ENCODE measurements at places on chromosomes 7 and 10.

DNA sequence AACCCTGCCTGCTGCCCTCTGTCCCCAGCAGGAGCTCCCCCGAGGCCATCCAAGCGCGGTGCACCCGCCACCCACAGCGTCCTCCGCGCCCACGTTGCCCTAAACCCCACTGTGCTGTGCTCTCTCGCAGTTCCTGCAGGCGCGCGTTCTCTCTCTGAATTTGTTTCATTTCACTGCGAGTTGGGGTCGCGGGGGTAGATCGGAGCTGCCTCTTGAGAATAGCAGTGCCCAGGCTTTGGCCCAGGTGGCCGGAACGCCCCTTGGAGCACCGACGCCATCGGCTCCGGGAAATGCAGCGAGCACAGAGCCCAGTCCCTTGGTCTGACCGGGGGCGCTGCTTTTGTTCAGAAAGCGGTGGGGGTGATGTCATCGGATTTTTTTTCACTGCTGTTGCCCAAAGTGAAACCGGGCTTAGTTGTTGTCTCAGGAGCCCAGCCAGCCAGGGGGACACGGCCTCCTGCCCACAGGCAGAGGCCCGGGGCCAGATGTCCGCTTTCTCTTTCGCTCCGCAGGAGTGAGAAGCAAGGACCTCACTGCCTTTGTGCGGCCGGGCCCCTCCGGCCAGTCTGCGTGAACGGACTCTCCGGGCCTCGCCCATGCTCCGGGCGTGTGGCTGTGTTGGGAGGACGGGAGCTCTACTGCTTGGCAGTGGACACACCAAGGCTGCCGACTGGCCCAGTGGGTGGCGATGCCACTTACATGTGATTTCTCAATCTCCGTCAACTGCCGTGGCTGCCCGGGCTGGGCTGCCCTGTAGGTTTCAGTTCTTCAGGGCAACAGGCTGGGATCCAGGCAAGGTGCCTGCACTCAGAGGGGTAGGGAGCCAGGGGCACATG, 43.1 kb downstream of the FOXK1 start:
- DNase-seq: peak; percentile 32

- DNase-seq: no peak
These were observed 164.3 kb downstream of the NRF1 start for GRCh38 chr7:129775695-129776361.

DNA sequence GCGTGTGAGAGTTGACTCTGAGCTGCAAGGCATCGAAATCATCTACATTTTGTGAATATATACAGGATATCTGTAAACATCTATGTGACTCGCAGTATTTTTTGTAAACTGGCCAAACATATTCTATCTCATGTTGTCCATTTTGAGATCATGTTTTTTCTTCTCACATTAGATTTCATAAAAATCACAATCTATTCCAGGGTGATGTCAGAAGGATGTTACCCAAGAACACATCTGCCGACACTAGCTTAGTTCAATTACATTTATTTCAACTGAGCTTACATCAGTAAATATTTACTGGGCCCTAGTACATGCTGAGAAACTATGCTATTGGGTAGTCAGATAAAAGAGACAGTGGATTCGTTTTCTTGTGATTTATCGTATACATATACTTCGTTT, 2.5 kb upstream of the BUB3 start:
- no peak for DNase-seq

- DNase-seq: peak; percentile 97
These were observed at the start of gene KAT6B for GRCh38 chr10:74826142-74827044. Gene KAT6B (plus strand): TSS chr10:74826600. CDS start chr10:74842858, 16,258 bp downstream.

- peak; percentile 33 for DNase-seq
These were observed 208.6 kb downstream of the ZNF365 start for GRCh38 chr10:62582804-62583208.

GRCh38 chr7:85734823-85735222, 548.0 kb upstream of the SEMA3D start:
- DNase-seq: no peak

DNA sequence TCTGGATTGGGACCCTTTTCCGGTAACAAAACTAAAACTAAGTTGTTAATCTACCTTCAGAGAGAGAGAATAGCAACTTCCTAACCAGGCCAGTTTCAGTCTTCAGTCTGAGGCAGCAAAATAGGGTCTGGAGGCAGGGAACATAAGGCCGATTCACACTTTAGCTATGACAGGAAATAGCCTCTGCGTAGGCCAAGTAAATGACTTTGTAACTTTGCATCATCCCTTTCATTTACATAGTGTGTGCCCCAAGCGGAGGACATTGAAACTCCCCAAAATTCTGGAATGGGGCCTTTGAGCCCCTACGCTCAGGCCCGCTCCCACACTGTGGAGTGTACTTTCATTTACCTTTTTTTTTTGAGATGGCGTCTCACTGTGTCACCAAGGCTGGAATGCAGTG, 1.7 kb upstream of the UPP1 start:
- no peak for DNase-seq

GRCh38 chr7:27185013-27185853, at the start of gene HOXA11:
Gene HOXA11 (minus strand): TSS chr7:27185232. CDS start chr7:27185144, 88 bp downstream.
- no peak for DNase-seq

- peak; percentile 94 for DNase-seq
These were observed 16.1 kb upstream of the IMPDH1 start for GRCh38 chr7:128425850-128426249.

- no peak for DNase-seq
These were observed 45.2 kb downstream of the VPS41 start for GRCh38 chr7:38863601-38864291.

DNA sequence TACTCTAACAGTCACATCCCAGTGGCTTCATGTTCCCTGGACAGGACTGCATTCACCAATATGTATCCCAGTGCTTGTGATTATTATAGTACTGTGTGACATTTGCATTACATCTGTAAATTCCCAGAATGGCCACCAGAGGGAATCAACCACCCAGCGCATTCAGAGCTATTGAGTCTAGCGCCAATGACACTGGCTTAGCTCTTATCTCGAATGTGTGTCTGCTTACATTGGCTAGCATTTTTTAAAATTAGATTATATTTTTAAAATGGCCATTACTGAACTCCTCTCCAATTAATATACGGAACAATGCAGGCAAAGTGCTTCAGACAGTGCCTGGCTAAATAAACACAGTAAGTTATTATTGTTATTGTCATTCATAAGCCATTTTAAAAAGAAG, 36.3 kb downstream of the TRIL start:
- DNase-seq: peak; percentile 67
